ENCODE measurements at places on chromosomes 2 and 18.

DNA sequence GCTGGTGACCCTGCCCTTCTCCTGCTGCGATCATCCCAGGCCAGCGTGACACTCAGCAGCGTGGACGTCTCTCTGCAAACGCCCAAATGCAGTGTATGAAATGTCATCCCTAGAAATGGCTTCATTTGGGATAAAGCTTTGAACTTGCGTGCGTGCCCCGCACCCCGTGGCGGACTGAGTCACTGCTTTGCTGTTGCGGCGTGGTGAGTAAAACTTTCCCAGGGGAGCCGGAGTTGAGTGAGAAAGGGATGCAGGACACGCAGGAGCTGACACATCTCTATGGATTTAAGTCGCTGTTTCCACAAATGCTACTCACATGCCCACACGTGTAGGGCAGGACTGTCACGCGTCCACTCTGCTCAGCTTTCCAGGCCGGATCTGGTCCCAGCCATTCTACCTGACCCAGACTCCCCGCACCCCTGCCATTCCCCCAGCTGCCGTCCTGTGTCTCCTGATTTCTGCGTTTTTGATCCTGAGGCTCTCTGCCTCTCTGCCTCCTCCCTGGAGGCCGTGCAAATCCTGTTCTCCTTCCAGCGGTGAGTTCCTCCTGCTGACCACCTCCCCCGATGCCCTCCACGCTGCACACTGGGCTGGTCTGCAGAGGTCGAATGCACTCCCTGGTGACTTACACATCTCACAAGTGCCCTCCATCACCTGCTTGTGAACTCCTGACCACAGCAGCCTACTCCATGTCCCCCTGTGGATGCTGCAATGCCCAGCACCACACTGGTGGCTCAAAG, 88.9 kb downstream of the MBP start:
- DNase-seq = no peak

- DNase-seq = no peak
Observed at GRCh38 chr18:6270771-6271216, 143.9 kb downstream of the L3MBTL4 start.

DNA sequence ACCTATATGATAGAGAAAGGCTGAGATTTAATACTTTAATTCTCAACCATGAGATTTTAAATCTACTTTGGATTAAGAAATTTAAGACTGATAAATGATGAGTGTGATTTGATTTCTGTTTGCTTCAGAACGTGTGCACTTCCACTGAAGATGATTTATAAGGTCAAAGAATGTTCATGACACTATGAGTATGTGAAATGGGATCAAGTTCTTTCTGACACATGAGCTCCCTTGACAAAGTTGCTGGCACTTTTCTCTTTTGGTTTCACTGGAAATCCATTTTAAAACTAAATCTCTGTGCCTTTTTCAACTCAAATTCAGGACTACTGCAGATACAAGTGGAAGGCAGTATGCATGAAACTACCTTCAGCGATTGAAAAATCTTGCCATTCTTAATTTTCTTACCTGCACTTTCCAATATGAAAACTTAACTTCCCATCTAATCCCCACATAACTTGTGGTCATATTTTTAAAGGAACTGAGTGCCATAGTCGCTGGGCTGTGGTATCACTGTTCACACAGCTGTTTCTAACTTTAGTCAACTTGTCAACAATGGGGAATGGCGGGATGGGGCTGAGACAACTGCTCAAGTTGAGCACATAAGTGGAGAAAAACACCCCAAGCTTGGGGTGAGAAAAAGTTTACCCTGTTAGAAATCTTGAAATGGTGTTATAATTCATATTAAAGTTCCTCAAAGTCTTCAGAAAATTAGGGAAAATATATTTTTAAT, 51.8 kb upstream of the TTN start:
- no peak for DNase-seq

DNA sequence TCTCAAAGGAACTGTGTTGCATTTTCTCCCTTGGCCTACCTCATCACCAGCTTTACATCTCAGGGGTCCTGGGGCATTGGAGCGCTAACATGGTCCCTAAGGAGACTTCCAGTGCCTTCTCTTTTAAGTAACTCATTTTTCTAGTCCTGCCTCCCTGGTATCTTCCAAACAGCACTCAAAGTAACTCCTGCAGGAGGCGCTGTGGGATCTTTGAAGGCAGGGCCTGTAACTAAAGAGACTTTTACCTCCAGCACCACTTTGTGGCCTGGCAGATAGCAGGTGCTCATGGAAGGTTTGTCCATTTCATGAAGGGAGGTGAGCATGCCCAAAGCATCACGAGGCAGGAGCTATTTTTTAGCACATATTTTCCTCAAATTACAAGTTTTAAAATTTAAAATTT, 411.0 kb upstream of the GYPC start:
- peak; percentile 52 for DNase-seq

- DNase-seq = no peak
Observed at GRCh38 chr2:191711621-191712020, 33.7 kb downstream of the NABP1 start.

DNA sequence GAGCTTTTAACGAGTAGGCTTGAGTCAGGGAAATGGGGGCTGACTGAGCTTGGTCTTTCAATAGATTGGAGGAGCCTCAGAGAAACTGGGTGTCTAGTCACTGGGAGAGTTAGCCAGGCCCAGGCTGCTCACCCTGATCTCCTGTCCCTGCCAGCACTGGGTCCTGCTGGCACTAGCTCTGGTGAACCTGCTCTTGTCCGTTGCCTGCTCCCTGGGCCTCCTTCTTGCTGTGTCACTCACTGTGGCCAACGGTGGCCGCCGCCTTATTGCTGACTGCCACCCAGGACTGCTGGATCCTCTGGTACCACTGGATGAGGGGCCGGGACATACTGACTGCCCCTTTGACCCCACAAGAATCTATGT, 720 bp downstream of the KRTCAP3 start:
- DNase-seq = no peak

DNA sequence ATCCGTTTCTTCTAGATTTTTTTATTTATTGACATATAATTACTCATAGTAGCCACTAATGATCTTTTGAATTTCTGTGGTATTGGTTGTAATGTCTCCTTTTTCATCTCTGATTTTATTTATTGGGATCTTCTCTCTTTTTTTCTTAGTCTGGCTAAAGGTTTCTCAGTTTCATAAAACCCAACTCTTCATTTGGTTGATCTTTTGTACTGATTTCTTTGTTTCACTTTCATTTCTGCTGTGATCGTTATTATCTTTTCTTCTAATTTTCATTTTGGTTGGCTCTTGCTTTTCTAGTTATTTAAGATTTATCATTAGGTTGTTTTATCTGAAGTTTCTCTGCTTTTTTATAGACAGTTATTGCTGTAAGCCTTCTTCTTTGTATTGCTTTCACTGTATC, 463.6 kb upstream of the CRIM1 start:
- DNase-seq = no peak
